Activated CD4-positive, CD25-positive, alpha-beta regulatory T cell treated with anti-CD3 and anti-CD28 coated beads, Interleukin-2, amount 50 U/mL, for 24 hours (primary cell): ENCODE measurements at places on chromosomes 5 and 9.

GRCh38 chr5:90144625-90145327 is 264.8 kb downstream of the CETN3 start:
- no peak for ATAC-seq

GRCh38 chr9:36791222-36791950 is 218.7 kb downstream of the MELK start:
- ATAC-seq, result no peak

- peak; percentile 66 for ATAC-seq
Observed at GRCh38 chr9:94875300-94876020, 149.0 kb downstream of the AOPEP start.

- no peak for ATAC-seq
Observed at GRCh38 chr9:91837981-91838731, 111.9 kb downstream of the ROR2 start.

DNA sequence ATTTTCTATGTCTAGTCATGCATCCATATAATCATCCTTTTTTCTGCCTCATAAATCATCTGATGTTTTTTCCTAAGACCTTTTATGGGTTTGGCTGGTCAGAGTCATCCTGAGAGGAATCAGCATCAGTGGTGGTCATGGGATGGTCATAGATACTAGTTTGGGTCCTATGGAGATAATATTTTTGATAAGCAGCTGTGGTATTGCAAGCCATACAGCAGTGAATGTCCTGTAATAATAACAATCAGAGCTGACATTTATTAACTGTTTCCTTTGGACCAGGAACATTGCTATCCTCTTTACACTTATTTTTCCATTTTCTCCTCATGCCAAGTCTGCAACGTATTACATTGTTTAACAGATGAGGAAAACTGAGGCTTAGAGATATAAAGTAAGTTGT is 83.1 kb downstream of the TEX10 start:
- no peak for ATAC-seq

- ATAC-seq, result no peak
Observed at GRCh38 chr5:167678481-167678880, 613.0 kb upstream of the WWC1 start.

DNA sequence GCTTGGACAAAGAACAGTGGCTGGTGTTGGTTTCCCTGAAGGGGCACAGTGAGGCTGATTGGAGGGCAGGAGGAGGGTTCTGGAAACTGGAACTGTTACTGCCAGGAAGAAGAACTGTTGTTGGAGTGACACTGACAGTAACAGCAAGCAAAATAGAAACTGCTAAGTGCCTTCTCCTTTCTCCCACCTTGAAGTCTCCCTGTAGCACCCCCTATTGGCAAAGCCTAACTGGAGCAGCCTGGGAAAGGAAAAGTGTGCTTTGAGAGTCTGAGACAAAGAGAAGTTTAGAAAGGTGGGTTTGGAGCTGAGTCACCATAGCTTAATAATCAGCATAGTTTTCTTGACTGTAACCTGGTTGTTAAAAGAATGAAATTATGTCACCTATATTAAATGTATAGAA is 2.5 kb upstream of the TMEM174 start:
- no peak for ATAC-seq

DNA sequence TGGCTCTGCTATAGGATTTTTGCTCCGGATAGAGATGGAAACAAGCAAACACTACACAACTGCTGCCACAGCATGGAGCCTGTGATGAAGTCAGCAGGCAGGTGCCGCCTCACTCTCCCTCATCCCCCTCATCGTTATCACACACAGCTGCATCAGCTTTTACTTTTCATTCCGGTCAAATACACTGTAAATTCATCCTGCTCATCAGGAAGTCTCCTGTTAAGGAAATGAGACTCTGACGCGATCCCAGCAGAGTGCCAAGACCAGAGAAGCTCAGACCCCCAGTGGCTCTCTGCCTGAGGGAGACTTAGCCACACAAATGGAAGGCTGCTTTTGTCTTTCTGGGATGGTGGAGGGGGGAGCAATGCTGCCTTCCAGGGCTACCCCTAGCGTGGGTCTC is 270.2 kb downstream of the ELAVL2 start:
- ATAC-seq, result no peak

DNA sequence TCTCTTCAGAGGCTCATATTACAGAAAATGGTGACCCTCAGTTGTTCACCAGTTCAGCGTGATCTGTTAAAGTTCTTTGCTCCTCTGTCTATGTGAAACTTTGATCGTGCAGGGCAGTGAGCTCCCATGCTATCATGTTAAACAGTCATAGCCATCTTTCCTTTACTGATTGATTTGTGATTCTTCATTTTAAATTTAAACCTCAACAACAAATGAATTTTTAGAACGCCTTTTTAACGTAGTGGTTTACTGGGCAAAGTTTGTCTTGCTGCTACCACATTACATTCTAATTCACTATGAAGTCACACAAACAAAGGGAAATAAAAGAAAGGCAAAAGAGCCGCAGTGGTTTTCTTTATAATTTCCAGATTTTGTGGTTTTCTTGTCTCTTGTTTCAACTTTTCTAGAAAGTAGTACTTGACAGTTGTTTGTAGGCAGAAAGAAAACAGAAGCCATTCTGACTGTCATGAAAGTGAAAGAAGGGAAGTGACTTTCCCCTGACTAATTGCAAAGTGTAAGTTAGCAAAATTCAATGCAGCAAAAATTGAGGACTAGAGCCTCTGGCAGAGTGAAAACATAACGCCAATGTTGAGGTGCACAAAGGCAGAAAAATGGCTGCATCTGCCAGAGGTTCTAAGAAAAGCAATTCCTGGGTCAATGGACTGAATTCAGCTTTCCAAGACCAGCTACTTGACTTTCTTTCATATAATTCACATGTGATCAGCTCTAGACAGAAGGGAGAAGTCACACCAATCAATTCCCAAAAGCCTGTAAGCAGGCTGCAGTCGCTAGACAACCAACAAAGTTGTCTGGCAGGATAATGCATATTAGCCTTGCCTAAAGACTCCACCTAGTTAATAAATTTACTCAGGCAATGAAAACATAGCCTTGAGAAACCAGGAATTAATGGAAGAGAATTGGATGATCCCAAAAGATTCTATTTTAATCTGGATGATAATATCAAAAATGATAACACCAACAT is 7.1 kb upstream of the IFNA6 start:
- peak; percentile 84 for ATAC-seq

DNA sequence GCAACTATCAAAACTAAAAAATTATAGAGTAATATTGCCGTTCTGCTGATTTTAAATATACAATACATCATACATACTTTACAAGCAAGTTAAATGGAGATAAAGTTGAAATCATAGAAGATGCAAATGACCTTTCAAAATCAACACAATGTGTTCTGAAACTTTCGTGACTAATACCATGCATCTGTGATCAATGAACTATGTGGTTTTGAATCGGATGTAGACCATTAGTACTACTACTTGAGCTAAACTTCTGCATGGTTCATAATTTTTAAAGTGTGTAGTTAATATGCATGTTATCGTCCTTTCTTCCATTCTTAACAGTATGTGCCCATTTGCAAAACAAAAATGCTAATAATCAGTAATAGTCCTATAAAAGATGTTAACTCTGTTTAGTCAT is 11.3 kb upstream of the PHF2 start:
- no peak for ATAC-seq

DNA sequence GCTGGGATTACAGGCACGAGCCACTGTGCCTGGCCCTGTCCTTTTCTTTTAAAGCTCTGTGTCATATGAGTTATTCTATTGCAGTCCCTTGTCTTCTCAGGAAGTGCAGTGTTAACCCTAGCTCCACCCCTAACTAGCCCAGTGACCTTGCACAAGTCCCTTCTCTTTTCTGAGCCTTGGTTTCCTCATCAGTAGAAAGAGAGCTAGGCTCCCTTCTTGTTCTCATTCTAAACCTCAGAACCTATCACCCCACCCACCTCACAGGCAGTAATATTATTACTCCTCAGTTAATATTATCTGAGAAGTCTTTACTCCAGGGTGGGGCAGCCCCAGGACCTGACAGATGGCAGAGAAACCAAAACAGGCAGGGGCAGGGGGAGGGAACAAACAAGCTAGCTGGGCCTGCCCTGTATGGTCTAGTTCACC is 7.2 kb downstream of the CYFIP2 start:
- peak; percentile 57 for ATAC-seq

- no peak for ATAC-seq
Observed at GRCh38 chr9:110115341-110115820, 92.6 kb downstream of the C9orf152 start.

GRCh38 chr5:171632616-171633015 is 153.0 kb upstream of the SMIM23 start:
- ATAC-seq, result no peak

- no peak for ATAC-seq
Observed at GRCh38 chr5:168710706-168711105, 131.5 kb upstream of the PANK3 start.

GRCh38 chr5:134568337-134568700 is 42.8 kb downstream of the JADE2 start:
- ATAC-seq, result no peak

DNA sequence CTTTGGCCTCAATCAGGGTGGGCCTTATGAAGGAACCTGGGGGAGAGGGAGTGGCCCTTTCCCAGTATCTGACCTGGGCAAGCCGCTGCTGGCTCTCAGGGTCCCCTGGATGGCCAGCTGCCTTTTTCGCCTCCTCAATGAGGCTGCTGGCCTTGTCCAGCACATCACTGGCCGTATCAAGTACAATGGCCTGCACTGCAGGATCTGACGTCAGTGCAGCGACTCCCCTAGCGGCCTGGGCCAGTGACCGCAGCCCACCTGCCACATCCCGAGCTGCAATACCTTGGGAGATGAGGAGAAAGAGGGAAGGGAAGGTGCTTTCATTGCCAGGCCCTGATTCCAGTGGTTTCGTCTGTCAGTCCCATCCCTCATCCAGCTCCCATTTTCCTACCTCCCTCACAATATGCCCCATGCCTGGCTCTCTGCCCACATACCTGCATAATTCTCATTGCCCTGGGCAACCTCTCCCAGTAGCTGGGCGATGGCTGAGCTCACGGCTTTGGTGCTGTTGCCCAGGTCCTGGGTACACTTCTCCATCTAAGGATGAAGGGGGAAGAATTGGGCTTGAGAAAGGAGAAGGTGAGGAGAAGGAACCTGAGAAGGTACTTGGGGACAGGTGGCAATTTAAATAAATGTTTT is 19.1 kb downstream of the TLN1 start:
- ATAC-seq, result no peak

- ATAC-seq, result no peak
Observed at GRCh38 chr9:101360647-101361046, 24.2 kb downstream of the BAAT start.

- ATAC-seq, result no peak
Observed at GRCh38 chr5:150553402-150553801, 45.5 kb downstream of the NDST1 start.

GRCh38 chr9:133609311-133610098 is at the start of gene FAM163B:
TSS of gene FAM163B (minus strand) at chr9:133609389. CDS start at chr9:133580223, 29,166 bp downstream.
- ATAC-seq, result peak; percentile 24

DNA sequence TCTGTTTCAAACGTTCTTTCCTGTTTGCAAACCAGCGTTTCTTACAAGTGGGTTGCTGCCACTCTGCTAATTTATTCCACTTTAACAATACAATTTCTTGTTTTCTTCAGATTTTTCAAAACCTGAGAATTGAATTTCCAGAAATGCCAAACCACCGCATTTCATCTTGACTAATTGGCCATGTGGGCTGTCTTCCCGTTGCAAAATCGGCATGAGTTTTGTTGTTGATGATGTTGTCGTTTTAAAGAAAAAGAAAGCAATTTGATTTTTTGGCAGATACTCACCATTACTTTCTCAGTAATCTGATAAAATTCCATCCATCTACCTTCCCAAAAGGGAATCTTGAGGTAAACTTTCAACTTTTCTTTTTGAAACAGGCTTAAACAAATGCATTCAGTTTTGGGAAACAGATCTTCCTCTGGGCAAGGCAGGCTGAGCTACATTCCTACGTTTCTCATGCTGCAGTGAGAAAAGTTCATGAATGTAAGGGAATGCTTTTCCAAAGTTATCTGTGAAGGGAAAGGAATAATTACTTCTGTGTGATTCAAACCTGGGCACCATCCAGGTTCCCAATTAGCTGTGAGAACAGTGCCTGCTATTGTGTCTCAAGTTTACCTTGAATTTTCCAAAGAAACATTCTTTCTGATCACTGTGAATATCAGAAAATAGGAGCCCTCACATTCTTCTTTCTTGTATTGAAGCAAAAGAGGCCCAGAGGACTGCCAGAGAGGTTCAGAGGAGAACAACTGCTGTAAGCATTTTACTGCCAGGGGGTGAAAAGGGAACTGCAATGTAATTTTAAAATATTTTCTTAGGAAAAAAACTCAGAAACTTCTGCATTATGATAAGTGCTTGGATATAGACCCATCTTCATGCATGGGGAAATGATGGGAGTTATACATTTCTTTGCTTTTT is 100.7 kb upstream of the TUT7 start:
- ATAC-seq, result no peak

GRCh38 chr5:38465061-38465460 is 91.4 kb downstream of the LIFR start:
- no peak for ATAC-seq

GRCh38 chr9:93125331-93125894 is 8.6 kb downstream of the NINJ1 start:
- ATAC-seq, result no peak

GRCh38 chr9:32942755-32943460 is 58.5 kb downstream of the APTX start:
- no peak for ATAC-seq
